ENCODE measurements at places on chromosomes 5 and 9. TPM values are rescaled to one million over a fixed set of nuclear protein-coding genes. Genes with fewer than 3 reads are reported as not detected.

DNA sequence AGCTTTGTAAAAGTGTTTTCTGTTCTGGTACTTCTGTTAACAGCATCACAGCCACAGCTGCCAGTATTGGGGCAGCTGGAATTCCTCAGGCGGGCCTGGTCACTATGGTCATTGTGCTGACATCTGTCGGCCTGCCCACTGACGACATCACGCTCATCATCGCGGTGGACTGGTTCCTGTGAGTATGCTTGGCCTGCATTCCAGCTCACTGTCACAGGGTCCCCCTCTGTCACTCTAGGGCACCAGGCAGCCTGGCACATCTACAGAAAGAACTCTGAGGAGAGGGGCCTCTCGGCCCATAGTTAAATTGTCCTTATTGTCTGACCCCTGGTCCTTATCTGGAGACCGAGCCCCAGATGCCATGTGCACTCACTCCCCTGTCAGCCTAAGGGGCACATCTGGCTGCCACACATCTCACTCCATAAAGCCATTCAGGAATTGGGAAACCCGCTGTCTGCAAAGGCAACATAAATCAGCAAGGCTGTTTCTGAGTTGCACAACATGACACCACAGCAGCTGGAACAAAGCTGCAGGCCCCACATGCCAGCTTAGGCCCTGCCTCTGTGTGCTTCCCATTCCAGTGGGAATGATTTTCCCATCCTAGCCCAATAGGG lies 77.5 kb downstream of the SLC1A3 start:
- DNase-seq: no peak

- no peak for DNase-seq
These were observed 32.8 kb downstream of the RHOBTB3 start for GRCh38 chr5:95763941-95764340.

DNA sequence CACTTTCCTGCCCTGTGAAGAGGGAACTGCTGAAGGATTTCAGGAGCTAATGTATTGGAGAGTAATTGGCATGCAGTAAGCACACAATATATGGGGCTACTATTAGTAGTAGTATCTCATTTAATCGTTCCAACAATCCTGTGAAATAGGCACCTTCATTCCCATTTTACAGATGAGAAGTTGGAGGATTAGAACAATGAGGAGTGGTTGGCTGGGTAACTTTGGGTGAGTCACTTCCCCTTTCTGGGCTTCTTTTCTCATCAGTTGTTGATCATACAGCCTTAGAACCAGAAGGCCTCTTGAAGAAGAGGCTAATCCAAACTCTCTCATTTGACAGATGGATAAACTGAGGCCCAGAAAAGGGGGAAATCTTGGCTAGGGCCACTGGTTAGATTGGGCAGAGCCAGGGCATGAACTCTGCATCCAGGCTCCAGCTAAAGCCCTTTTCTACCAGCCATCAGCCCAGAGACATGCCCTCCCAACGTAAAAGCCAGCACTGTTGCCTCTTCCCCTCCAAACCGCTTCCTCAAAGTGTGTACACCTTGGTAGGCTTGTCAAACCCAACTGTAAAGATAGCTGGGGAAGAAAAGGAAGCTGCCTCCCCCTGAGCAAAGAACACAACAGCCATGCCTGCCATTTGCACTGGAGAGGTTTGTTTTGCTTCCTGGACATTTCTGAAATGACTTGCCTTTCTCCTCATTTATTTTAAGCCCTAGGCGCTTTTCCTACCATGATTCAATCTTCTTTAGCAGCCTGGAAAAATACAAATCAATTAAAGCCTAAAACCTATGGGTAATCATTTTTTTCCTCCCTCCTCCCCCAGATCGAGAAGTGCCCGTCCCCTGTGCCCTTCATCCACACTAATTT lies 992 bp downstream of the SPACA9 start:
- DNase-seq: peak; percentile 41

GRCh38 chr5:14166437-14166836 lies 23.3 kb downstream of the TRIO start:
- DNase-seq: no peak

GRCh38 chr5:154475591-154476353 lies 2.3 kb downstream of the HAND1 start:
- peak; percentile 50 for DNase-seq

- DNase-seq: no peak
These were observed 78.4 kb upstream of the ITGA1 start for GRCh38 chr5:52709167-52709925.

DNA sequence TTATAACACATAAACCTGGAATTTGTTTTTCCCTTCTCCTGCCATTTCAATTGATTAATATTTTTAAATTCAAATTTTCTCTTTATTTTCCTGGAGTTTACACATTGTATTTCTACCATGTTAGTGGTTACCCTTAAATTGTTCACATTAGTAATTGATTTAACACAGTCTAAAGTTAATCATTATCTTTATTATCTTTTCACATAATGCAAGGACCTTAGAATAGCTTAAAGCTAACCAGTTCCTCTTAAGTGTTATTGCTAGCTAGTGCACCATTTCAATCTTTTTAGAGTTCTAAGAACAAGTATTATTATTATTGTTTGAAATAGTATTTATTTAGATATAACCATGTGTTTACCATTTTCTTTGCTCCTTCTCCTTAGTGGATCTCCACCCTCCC lies 251.2 kb upstream of the FBXL7 start:
- no peak for DNase-seq

DNA sequence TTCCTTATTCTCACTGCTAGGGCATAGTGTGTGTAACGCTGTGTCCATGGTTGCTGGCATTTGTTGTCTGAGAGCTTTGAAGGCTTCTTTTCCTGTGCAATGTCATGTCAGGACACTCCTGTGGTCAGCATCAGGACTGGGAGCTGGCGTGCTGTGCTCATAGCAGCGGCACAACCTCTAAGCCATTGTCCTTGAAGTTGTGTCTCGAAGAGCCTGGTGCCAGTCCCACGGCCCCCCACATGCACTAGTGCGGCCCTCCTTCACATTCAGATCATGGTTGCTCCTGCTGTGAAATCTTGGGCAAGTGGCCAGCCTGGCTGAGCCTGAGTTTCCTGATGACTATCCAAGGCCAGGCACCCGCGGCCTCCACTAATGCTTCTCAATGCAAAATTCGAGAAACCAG lies 32.4 kb downstream of the PDZD2 start:
- no peak for DNase-seq

- DNase-seq: no peak
These were observed 74.7 kb downstream of the FCHO2 start for GRCh38 chr5:73030531-73030930.

DNA sequence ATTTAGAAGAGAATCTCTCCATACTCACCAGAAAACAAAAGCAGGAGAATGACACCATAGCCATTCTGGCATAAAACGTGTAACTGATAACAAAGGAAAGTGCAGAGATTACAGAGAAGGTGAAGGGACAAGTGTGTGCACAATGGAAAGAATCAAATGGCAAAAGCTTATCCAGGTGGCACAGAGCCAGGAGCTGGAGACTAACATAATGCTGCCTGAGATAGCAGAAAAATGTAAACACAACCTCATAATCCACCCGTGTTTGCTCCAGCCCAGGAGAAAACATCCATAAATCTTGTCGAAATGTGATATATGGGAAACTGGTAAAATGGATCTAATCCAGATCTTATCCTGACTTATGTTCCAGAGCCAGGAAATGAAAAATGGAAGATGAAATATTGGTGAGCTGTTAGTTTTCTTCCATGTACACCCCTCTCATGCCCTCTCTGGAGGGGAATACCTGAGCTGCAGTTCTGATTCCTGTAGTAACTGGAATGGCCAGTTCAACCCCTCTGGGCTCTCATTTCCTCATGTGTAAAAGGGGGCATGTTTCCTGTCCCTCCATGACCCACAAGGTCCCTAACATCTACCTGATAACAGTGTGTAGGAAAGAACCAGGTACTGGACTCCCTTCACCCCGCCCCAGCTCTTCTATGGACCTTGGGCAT lies 212.3 kb upstream of the DAPK1 start:
- no peak for DNase-seq

GRCh38 chr9:111034898-111035539 lies 3.3 kb downstream of the LPAR1 start:
- DNase-seq: no peak

DNA sequence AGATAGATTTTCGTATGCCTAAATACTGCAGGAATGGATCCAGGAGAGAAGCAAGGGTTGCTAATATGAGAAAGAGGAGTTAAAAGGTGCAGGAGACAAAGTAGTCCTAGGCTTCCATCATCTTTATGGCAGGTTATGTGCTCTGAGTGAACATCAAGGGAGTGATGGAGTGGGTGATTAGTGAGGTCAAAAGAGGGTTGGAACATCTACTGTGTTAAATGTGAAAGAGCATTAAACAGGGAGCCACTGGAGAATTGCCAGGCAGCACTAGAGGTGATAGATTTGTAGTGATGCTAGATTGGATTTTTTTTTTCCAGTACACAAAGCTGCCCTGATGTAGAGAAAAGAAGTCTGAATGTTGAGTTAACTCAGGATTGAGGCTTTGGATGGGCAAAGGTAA lies 199.3 kb downstream of the NMUR2 start:
- no peak for DNase-seq

Gene CREB3
- 20.7 TPM for total RNA-seq

Gene LCN9
- total RNA-seq: not detected

Gene ADAMTS6
- total RNA-seq: 12.3 TPM

Gene OXCT1
- total RNA-seq: 34.9 TPM

Gene FBN2
- total RNA-seq: not detected
